ENCODE measurements at places on chromosomes 12 and 14.

DNA sequence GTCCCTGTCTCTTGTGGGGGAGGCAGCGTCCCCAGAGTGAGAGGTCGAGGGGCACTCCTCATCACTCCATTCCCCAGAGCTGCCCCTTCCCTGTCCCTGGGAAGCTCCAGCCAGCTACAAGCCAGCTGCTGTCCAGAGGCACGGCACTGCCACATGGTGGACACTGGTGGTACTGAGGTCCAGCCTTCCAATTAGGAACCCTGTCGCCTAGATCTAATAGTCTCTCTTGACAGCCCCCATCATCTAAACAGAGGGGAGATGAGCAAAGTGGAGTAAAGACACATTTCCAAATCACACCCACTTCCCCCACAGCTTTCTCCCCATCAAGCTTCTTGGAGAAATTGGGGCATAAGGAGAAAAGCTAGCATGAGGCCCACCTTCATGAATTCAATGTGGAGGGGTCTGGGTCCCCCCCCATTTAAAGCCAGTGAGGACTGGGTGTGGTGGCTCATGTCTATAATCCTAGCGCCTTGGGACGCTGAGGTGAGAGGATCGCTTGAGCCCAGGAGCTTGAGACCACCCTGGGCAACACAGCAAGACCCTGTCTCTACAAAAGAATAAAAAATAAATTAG, 2.1 kb upstream of the INHBE start:
- DNase-seq = no peak

GRCh38 chr12:47068539-47068938, 10.9 kb upstream of the PCED1B start:
- DNase-seq = no peak

GRCh38 chr14:57266065-57266464, 2.6 kb downstream of the EXOC5 start:
- DNase-seq = no peak

DNA sequence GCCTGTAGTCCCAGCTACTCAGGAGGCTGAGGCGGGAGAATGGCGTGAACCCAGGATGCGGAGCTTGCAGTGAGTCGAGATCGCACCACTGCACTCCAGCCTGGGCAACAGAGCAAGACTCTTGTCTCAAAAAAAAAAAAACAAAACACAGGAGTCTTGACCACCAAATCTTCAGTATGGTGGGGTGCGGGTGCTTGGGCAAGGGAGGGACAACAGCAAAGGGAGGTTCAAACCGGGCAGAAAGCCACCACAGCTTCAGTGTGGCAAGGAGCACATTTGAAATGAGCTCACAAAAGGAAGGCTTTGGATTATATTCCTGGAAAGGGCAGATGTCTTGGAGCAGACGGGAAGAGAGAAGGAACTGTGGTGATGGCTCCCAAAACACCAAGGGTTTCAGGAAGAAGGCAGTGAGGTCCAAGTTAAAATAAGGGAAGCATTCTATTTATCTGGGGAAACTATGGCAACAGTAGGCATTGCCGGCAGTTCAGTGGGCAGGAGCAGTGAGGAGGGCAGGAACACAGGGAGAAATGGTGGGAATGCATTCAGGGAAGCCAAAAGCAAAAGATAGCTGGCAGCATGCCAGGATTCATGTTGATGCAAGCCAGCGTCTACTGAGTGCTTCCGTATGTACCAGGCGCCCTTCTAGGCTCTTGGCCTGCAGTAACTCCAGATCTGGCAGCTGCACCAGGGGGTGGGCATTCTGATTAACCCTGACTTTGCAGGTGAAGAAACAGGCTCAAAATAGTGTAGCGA, 51.0 kb upstream of the SRSF5 start:
- no peak for DNase-seq

GRCh38 chr14:91755570-91756295, 23.8 kb upstream of the CATSPERB start:
- peak; percentile 4 for DNase-seq

GRCh38 chr12:26633591-26634210, 199.3 kb downstream of the ITPR2 start:
- DNase-seq = no peak

- no peak for DNase-seq
Measured at GRCh38 chr12:130825771-130826150, 13.3 kb downstream of the STX2 start.

- DNase-seq = peak; percentile 71
Measured at GRCh38 chr14:103372552-103373304, 12.5 kb upstream of the MARK3 start.

DNA sequence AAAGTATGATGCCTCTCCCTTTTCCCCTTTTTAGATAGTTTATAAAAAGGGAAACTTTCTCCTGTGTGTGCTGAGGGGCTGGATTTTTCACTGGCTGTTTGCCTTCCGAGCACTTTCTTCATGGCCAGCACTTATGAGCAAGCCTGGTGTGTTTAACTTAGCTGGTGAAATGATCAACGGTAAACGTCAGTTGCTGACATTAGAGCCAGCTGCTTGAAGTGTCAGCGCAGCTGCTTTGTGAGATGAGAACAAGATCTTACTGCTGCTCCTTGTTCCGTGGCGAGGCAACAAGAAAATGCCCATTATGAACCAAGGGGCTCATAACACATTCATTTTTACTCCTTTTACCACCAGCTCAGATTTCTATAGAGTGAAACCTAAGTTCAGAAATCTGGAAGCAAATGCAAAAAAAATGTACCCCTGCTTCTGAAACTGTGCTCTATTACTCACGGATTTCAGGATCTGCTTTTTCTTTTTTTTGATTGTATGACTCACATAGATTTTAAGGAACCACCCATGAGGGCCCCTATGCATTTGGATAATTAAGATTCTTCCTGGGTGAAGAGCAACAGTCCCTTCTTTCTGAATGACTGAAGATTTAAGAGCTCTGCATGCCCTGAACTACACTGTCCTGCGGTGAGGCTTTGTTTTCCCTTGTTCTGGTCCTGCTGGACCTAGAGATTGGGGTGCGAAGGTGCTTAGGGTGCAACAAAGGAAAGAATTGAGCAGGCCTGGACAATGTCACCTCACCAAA, 74.3 kb upstream of the CPM start:
- peak; percentile 40 for DNase-seq

GRCh38 chr12:101839324-101840283, 8.8 kb upstream of the GNPTAB start:
- DNase-seq = no peak

DNA sequence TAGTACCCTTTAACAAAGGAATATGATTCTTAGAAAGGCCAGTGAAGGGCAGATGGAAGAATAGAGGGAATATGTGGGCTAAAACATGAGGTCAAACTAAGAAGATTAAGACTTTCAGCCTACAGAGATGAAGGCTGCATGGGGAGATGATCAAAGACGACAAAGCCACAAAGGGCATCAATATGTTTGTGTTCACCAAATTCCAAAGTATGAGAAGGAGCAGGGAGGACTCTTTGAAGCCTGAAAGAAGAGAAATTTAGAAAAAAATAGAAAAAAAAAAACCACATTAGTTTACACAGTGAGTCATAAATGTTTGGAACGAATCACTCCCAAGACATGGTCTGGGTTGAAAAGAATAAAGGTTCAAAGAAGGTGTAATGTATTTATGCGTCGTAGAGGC, 131.8 kb downstream of the NEDD1 start:
- DNase-seq = no peak

All from BJ (cell line).